Stimulated activated CD8-positive, alpha-beta memory T cell treated with anti-CD3 and anti-CD28 coated beads, Interleukin-4, amount 100 ng/mL, for 1 hour (primary cell): ENCODE measurements at places on chromosomes 5 and 9.

- DNase-seq = no peak
Measured at GRCh38 chr9:107872457-107873192, 383.1 kb upstream of the KLF4 start.

DNA sequence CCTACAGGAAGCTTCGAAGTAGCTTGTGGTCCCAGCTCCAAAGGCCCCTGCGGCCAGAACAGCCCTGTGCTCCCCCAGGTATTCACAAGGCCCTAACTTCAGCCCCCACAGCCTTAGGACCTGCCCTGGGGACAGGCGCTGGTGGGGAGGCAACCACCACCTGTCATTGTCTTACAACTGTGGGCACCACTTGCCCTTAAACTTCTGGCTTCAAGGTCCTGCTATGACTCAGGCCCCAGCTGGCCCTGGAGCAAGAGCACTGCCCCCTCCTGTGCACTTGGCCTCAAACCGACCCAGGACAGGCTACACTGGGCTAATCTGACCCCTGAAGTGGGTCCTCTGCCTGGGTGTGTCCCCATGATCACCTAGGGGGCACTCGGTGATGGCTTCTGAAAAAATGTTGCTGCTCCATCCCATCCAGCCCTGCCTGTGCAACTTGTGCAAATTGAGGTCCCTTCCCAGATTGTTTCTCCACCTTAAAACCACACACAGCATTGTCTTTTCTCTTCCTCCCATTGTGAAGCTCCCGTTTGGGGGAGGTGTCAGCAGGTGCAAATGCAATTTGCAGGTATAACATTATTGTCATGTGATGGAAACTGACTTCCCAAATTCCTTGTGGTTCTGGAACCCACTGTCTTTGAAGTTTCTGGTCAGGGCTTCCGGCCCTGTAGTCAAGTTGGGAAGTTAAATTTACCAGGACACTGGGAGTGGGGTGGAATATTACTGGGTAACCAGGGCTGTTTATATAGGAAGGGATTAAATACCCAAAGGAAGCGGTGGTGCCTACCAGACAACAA lies 1.1 kb upstream of the PROB1 start:
- DNase-seq = no peak

- no peak for DNase-seq
Measured at GRCh38 chr5:35881758-35882157, 25.1 kb downstream of the IL7R start.

DNA sequence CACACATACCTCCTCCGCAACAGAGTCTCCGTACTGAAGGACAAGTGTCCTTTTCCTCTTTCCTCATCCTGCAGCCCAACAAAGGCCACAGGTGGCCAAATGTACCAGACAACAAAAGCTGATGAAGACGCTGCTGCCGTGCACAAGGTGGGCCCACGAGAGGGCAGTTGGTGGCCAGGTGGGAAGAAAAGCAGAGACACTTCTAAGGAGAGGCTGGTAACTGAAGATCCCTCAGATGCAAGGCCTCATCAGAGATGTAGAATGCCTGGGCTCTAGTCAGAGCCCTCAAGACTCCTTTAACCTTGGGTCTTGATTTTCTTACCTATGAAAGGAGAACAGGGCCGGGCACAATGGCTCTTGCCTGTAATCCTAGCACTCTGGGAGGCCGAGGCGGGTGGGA lies 75.7 kb downstream of the NRG2 start:
- DNase-seq = no peak

DNA sequence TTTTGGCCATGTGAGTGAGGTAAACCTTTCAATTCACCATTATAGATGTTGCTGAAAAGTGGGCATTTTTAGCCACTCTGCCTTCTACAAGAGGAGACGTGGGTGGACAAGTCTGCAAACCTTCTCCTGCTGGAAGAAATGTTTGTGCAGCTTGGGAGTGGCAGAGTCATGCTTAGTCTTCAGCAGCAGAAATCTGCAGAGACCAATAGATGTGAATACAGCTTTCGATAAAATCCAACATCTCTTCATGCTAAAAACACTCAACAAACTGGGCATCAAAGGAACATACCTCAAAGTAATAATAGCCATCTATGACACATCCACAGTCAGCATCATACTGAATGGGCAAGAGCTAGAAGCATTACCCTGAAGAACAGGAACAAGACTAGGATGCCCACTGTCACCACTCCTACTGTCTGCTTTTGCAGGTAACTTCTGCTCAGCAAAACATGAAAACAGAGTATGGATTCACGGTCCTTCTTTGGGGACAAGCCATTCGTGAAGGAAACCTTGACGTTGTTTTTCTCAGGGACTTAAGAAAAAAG lies 91.3 kb downstream of the RALGPS1 start:
- DNase-seq = no peak

GRCh38 chr9:128768606-128769005 lies 3.1 kb downstream of the ZER1 start:
- no peak for DNase-seq

DNA sequence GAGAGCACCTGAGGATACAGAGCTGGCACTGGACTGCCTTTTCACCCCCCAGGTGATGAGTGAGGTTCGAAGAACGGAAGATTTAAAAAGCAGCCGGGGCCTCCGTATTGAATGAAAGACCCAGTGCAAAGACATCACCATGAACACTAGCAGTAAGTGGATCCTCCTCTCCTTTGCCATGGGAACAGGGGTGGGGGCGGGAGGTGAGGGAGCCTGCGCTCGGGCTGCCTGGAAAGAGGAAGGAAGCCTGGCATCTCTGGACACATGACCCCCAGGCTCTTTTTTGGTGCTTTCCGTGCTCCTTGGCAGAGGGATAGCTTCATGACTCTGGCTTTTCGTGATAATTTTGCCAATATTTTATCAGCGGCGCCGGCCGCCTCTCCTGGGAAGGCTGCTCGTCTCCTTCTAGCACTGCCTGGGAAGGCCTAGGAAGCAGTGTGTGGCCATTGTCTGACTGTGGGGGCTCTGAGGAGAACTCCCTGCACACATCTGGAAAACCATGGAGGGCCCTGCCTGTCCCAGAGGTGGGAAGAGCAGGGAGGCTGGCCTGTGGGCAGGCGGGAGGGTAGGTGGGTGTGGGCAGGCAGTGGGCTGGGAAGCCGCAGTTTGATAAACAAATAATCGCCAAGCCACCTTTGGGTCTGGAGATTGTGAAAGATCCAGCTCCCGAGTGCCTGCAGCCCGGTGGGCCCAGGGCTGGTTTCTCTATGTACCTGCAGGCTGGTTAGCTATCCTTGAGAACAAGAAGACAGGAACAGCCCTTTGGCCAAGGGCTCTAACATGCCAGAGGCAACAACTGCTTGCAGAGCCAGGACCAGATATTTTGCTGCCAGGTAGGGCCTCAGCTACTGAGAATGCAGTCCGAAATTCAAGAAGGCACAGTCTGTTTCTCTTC lies 911 bp downstream of the ABLIM3 start:
- no peak for DNase-seq
